Gastrocnemius medialis (tissue), 4 donors: ENCODE measurements at places on chromosomes 13 and 19.

- DNase-seq = no peak
Observed at GRCh38 chr13:53198736-53199135, 170.1 kb downstream of the OLFM4 start.

DNA sequence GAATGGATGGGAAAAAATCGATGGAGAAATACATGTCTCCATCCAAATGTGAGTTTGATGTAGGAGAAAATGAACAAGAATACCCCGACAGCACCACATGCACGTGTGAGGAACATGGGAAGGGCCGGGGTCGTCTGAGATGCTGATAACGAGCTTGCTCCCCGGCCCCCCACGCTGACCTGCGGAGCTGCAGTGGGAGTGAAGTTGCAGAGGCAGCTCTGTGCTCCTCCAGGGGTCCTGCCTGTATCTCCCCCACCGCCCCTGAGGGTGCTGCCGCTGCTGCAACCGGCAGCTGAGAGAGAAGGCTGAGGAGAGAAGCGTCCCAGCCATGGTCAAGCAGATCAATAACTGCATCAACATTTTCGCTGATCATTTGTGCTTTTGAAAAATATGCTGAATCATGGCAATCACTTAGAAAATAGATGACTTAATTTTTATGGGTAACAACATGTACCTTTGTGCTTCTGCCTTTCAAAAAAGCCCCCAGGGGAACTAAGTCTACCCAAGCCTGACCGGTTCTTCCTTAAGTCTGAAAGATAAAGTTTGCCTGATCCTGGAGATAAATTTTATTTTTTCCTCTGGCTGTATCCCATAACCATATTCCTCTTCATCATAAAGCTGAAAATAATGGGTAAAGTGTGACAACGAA is 18.2 kb upstream of the NAXD start:
- no peak for DNase-seq

DNA sequence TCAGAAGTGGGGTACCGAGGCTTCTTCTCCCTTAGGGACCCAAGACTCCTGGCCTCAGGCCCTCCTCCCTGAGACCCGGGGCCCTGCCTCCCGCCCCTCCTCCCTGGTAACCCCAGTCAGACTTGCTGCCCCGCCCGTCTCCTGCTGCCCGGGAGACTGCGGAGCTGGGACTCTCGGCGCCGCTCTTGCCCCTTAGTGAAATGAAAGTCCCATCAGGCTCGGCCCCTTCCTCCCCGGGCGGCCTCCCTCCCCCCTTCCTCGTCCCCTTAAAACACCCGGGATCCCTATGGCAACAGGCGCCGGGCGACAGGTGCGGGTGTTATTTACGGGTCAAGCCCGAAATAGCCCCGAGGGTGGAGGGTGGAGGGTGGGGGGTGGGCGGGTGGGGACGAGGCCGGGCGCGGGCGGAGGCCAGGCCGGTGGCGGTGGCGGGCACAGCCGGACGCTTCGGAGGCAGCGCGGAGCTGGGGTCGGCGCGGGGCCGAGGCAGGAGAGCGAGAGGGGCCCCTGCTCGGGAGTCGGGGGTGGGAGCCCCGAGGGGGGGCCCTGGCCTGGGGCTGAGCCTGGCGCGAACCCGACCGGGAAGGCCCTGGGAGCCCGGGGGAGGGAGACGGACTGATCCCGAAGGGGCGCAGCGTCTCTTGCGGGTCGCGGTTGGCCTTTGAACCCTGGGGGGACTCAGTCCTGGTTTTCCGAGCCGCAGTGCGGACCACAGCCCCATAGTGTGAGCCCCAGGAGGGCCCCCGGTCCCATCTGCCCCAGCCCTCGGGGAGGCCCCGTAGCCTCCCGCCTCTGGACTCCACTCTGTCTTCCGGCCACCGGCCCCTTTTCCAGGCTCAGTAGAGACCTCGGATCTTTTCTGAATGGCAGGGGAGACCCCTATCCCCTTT is at the start of gene CACNG6:
TSS of gene CACNG6 (plus strand) at position 414 of the 890 bp plus-strand sequence. CDS start 1,241 bp downstream, outside the sequence.
- peak; percentile 53 for DNase-seq

- DNase-seq = peak; percentile 70
Observed at GRCh38 chr19:4523306-4524110, 5.2 kb upstream of the PLIN4 start.

DNA sequence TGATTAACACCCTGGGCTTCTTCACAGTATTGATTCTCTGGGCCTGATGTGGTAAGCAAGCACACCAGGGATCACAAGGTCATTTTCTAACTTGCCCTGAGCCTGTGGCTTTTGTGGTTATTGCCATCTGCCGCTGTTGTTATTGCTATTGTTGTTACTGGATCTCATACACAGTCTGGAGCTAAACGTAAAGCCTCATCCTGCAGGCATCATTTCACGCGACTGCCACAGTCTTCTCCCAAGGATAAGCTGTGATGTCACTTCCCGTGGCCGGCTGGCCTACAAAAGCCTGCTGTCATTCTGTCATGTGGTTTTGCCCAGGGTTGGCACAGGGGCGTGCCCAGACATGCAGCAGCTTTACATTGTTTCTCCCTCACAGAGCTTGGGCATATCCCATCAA is 154.0 kb upstream of the GPR12 start:
- no peak for DNase-seq

DNA sequence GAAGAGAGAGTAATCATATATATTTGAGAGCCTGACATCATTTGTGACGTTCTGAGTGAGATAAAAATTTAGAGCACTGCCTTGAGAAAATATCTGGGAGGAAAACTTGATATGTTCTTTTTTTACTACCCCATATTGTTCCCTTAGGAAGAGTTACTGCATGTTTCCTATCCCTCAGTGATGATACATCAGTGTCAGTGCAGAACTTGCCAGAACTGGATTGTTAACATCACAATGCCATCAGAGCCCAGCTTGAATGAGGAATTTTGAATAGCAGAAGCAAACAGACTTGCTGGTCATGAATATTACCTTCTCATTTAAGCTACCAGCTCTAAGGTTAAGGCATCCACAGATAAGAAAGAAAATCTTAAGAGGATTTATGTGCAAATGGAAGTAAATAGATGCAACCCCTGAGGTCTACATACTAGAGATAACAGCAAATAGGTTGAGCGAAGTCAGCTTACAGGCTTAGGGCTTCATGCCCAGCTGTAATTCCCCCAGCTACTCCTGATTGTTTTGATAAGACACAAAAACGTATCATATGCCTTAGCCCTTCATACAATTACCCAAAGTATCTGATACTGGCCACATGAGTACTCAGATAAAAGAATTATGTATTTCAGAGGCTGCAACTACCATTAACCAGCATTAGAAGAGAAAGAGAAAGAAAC is 313.7 kb upstream of the ATXN8OS start:
- DNase-seq = no peak

DNA sequence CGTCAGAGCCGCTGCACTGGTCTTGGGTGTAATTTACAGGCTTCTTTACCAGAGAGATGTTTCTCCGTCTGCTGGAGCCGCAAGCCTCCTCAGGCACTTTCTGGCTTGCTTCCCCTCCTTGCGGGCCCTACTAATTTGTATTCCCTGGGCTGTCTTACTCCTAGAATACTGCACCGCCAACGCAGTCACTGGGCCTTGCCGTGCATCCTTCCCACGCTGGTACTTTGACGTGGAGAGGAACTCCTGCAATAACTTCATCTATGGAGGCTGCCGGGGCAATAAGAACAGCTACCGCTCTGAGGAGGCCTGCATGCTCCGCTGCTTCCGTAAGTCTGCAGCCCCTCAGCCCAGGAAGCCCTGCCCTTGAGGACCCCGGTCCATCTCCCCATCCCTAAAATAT is 14.1 kb upstream of the C19orf33 start:
- no peak for DNase-seq

GRCh38 chr13:101272886-101273285 is 143.4 kb downstream of the NALCN start:
- no peak for DNase-seq

GRCh38 chr19:35013041-35013819 is 13.1 kb downstream of the GRAMD1A start:
- peak; percentile 44 for DNase-seq

DNA sequence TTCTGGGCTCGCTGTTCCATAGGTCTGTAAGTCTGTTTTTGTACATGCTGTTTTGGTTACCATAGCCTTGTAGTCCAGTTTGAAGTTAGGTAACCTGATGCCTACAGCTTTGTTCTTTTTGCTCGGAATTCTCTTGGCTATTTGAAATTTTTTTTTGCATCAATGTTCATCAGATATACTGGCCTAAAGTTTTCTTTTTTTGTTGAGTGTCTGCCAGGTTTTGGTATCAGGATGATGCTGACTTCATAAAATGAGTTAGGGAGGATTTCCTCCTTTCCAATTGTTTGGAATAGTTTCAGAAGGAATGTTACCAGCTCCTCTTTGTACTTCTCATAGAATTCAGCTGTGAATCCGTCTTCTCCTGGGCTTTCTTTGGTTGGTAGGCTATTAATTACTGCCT is 397.8 kb upstream of the HTR2A start:
- DNase-seq = no peak

GRCh38 chr19:10961073-10961860 is 437 bp downstream of the SMARCA4 start:
- DNase-seq = no peak

GRCh38 chr13:60351326-60351725 is 45.7 kb upstream of the TDRD3 start:
- no peak for DNase-seq

GRCh38 chr19:34461375-34462100 is 20.0 kb upstream of the WTIP start:
- DNase-seq = peak; percentile 36

GRCh38 chr19:17915940-17916593 is 16.7 kb upstream of the CCDC124 start:
- DNase-seq = no peak

DNA sequence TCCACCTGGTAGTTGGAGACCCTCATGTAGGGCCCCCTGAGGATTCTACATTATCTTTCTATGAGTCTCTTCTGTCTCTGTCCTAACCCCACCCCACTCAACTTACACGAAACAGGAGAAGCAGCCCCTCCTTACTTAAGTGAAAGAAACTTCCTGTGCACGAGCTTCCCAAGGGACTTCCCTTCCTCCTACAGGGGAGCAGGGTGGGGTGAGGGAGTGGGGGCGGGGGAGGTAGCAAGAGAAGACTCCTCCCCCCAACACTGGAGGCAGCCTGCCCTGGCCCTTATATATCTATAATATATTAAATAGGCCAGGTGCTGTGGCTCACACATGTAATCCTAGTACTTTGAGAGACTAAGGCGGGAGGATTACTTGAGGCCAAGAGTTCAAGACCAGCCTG is 5.5 kb upstream of the PDE4C start:
- no peak for DNase-seq

DNA sequence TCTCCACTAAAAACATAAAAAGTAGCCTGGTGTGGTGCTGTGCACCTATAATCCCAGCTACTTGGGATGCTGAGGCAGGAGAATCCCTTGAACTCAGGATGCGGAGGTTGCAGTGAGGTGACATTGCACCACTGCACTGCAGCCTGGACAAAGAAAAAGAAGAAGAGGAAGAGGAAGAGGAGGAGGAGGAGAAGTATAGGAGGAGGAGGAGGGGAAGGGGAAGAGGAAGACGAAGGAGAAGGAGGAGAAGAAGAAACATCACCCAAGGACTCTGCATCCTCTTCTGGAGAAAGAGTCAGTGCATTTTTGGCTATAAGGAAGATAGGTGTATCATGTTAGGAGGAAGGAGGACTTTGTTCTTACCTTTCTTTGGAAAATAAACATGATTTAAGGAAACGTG is 13.0 kb upstream of the FPR3 start:
- no peak for DNase-seq

DNA sequence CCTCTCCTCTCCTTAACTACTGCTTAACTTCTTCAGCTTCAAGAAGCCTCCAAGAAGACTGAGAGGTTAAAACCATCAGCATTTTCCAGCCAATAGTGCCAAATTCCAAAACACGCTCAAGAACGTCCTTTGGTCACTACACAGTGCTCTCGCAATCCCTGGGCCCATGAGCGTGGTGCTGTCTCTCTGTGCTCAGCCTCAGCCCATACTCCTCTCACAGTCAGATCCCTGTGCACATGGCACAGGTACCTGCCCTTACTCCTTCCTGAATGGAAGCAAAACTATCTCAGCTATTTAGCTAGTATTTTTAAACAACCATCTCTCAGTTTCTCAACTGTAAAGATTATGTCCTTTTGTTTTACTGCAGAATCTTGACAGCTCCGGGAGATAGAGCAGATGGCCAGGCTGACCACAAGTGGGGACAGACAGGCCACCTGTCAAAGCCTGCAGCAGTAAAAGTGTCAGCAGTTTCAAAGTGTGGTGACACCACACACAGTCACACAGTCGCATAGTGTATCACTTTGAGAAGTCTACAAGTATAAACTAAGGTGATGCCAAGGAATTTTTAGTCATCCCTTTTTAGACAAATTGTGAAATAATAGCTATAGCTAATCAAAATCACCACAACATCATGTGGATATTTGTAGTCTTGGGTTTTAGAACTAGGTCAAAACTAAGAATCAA is 35.7 kb downstream of the DZIP1 start:
- DNase-seq = no peak

- DNase-seq = no peak
Observed at GRCh38 chr19:49870309-49870901, 3.0 kb upstream of the PNKP start.

DNA sequence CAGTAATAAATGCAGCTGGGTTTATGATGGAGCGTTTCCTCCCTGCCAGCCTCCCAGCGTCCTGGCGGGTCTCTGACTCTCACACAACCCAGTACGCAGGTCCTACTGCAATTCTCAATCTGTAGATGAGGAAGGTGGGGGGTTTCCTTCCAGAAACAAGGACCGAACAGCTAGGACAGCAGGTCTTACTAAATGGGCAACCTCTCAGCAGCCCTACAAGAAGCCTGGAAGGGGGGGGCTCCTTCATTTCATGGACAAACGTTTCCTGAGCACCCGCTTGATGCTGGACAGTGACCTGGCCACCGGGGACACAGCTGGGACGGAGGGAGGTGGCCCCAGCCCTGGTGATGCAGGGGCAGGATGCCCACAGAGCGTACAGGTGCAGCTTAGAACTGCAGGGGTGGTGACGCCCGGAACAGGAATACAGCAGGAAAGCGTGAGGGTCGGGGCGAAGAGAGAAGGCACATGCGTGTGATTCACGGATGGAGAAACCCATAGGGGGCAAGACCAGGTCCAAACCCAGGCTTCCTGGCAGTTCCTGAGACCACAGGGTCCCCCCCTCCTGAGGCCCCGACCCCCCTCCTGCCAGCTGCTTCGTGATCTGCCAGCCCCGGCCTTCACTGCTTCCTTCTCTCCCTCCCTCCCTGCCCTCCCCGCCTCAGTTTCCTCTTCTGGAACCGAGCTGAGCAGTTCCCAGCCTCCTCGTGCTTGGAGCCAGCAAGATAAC is 732 bp upstream of the C2CD4C start:
- DNase-seq = no peak

- DNase-seq = no peak
Observed at GRCh38 chr19:23804676-23805075, 46.0 kb upstream of the ZNF681 start.

- DNase-seq = no peak
Observed at GRCh38 chr19:5696196-5697021, 6.3 kb downstream of the RPL36 start.
